NAMALWA (cell line): ENCODE measurements at places on chromosomes 11 and 22.

DNA sequence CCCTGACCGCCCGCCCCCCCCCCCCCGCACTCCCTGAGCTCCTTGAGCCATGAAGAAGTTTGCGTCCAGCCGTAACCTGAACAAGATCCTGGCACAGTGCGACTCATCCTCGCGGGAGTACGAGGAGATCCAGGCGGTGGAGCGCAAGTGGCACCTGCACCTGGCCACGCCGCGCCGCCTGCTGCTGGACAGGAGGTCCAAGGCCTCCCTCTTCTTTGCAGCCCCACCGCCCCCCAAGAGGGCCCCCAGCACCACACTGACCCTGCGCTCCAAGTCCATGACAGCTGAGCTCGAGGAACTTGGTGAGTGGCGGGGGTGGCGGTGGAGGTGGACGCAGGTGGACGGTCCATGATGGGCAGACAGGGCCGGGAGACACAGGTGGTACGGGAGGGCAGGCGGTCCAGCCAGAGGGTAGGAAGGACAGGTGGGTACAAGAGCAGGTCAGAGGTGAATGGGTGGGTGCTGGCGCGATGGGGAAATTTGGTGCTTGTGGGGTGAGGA lies 32.1 kb upstream of the ACR start:
- no peak for DNase-seq

DNA sequence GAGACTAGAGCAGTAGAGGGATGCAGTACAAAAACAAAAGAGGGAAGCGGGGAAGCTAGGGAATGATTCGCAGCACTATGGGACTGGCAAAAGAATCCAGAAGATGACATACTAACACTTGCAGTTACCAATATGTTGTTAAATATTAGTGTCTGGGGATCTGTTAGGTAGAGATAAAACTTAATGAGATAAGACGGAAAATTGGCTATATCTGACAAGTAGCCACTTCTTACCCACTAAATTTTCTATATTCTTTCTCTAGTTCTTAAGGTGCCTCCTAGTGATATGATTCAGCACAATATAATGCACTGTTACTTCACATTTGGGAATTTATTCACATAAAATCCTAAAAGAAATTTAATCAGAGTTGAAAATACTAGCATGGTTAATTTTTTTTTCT lies 30.8 kb downstream of the CCDC90B start:
- DNase-seq: no peak

GRCh38 chr11:86218125-86219084 lies 26.1 kb upstream of the EED start:
- peak; percentile 79 for DNase-seq

- DNase-seq: no peak
Measured at GRCh38 chr22:35580351-35581022, 36.6 kb downstream of the MB start.

DNA sequence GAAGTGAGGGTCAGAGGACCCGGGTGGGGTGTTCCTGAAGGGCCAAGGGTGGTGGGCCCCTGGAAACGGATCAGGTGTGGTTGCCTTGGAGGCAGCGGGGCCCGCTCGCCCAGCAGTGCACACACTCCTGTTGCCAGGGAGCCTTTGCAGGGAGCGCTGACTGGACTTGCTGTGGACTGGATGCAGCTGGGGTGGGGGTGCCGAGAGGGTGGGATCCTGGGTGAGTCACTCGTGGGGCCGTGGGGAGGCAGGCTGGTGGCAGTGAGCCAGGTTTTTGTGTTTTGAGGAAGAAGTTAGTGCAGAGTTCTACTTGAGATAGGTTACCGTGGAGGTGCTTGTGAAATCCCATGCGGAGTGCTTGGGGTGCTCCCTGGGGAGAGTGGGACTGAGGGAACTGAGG lies 1.3 kb downstream of the MRPL23 start:
- DNase-seq: no peak

DNA sequence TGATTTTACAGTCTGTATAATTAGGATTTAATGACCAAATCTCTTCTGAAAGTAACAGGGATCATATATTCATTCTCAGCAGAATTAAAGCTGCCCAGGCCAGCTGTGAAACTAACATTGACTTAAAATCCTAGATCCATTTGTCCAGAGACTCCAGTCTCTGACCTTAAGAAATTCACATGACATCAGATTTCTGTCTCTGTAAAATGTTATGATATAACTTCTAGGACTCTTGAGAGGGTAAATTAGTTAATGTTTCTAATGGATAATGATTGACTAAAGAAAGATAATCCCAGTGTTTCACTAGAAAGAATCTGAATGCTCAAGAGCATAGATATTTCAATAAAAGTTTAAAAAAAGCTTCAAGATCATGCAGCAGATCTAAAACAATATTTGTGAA lies 6.3 kb downstream of the NOX4 start:
- no peak for DNase-seq

GRCh38 chr11:36146437-36146836 lies 142.8 kb downstream of the COMMD9 start:
- DNase-seq: no peak

DNA sequence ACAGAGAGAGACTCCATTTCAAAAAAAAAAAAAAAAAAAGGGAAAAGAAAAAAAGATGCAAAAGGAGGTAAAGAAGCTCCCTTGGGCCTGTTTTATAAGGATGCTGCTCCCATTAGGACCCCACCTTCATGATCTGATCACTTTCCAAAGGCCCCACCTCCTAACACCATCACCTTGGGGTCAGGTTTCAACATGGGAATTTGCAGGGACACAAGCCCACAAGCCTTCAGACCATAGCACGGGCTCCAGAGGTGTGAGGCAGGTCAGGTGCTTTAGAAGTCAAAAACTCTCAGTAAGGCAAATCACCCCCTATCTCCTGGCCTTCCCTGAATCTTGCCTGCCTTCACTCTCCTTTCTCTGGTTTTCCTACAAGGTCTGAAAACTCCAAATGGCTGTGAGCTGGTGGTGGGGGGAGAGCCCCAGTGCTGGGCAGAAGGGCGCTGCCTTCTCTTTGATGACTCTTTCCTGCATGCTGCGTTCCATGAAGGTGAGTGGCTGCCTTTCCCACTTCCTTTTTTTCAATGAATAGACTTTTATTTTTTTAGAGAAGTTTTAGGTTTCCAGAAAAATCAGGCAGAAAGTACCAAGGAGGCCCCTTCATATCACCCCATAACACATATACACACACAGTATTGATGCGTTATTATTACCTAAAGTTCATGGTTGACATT lies 13.2 kb downstream of the ASPHD2 start:
- no peak for DNase-seq

- no peak for DNase-seq
Measured at GRCh38 chr11:109821511-109821910, 271.7 kb upstream of the ZC3H12C start.

- no peak for DNase-seq
Measured at GRCh38 chr22:30196141-30196879, 50.2 kb downstream of the LIF start.

DNA sequence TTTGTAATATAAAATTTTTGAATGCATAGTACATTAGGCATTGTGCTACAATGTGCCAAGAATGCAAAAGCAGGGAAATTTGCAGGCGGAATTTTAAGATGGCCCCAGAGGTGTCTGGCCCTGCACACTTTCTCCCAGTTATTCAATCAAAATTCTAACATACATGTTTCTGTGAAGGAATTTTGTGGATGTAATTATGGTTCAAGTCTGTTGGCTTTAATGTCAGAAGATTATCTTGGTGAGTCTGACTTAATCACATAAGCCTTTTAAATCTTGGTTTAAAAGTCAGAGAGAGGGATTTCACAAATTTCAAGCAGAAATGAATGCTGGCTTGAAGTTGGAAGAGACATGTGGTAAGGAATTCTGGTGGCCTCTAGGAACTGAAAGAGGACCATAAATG lies 423.4 kb upstream of the CCDC179 start:
- no peak for DNase-seq

GRCh38 chr11:43941257-43941994 lies 1.0 kb upstream of the C11orf96 start:
- no peak for DNase-seq

- DNase-seq: no peak
Measured at GRCh38 chr11:18618342-18619025, 15.7 kb downstream of the SPTY2D1 start.

DNA sequence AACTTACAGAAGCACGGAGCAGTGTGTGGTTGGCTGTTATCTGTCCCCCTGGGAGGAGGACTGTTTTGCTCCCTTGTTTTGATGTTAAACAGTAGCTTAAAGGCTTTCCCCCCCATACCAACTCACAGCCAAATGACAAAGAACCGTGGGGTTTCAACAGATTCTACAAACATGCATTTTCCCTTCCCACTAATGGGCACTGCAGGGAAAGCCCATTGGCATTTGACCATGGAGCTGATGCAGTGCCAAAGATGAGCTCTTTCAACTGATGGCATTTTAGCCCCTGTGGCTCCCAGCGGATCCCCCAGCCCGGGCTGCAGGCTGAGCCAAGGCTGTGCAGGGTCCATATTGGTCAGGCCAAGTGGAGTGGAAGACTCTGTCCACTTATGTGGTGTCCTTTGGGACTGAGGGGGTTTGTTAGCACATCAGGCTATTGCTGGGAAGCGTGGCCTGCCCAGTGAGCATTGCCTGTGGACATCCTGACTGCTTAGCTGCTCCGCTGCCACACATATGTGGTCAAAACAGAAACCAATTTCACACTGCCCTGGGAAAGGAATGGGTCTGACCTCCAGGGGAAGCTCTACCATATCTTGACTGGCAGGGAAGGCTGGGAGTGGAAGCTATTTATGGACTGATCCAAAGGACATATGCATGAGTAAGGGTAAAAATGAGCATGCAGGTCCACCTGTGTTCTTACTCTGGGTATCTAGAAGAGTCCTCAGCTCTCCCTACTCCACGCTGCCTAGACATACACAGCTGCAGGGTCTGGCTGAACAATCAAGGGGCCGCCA lies 116.4 kb upstream of the PARVA start:
- no peak for DNase-seq

DNA sequence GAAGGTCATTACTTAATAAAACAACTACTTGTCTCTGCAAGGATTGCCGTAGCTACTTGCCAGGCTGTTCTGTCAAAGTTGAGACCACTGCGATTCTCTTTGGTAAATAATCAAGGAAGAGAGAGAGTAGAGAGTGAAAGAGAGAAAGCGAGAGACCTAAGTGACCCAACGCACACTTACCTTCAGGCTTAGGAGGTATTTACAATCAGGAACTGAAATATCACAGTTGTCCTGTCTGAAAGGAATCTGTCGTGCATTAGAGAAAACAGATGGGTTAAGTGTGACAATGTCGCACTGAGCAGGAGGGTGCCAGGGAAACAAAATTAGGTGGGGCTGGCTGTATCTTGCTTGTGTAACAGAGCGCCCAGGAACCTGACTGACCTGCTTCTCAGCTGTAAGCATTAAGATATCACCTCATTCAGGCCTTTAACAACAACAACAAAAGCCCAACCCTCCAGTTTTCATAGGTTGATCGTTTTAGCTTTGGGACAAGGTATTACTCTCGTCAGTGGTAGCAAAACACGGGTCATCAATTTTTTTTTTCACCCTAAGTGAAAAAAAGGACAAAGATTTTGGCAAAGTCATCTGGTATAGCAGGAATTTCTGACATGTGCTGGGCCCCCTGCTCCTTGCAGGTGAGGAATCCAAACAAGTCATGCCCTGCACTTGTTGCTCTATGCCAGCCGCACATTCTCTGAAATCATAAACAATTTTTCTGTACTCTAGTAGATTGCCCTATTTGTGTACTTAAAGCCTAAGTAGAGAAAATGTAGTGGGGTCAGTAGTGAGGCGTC lies at the start of gene MUC15:
Gene MUC15 (minus strand): TSS at position 403 of the 794 bp plus-strand sequence. CDS start 5,169 bp downstream, outside the sequence.
- no peak for DNase-seq

- DNase-seq: no peak
Measured at GRCh38 chr11:123011510-123011909, 29.9 kb upstream of the BSX start.

DNA sequence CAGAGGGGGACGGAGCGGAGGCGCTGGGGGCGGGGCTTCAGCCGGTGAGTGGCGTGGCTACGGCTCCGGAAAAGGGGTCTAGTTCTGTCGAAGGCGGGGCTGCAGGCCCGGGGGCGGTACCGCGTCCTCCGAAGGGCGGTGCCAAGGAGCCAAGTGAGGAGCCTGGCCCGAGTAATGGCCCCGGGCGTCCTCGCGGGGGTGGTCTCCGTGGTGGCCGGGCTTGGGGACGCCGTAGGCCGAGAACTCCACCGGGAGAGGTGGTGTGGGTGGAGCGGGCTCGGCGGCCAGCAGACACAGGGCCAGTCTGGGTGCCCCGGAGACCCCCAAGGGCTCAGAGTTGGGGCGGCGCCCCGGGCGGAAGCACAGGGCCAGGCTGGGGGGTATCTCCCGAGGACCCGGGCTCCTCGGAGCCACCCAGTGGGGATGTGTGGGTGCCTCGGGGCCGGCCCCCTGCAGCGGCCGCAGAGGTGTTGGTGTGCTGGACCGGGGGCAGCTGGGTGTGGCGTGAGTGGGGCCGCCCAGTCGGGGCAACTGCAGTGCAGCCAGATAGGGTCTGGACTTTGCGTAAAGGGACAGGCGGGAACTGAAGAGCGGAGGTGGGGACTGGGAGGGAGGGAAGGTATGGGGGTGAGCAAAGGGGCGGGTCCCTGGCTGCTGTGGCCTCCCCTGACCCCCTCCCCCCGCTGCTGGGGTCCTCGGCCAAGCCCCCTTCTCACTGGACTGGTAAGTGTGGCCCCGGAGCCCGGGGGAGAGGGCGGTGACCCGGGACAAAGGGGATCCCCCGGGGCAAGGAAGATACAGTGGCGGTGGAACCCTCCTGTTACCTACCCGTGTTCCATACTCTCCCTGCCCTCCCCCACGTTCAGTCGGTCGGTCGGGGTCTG lies 838 bp downstream of the FKBP2 start:
- peak; percentile 64 for DNase-seq

DNA sequence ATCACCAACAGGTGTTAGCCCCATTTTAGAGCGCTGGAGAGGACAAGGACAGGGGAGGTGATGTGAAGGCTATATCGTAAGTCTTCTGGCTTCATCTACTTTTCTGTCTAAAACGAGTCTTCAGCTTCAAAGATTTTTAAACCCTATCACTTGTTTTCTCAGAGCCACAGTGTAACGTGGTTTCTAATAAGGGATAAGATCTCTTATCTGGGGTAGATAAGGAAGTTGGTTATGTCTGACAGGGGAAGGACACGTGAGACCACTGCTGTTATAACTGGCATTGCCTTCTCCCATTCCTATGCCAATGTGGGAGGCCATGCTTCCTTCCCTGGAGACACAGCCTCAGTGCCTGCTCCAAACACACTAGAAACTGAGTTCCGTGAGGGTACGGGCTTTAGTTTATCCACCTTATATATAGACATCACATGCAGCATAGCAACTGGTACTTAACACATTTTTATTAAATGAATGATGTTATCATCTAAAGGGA lies 39.3 kb downstream of the LARGE2 start:
- no peak for DNase-seq

- no peak for DNase-seq
Measured at GRCh38 chr11:845872-846495, 3.3 kb downstream of the TSPAN4 start.

DNA sequence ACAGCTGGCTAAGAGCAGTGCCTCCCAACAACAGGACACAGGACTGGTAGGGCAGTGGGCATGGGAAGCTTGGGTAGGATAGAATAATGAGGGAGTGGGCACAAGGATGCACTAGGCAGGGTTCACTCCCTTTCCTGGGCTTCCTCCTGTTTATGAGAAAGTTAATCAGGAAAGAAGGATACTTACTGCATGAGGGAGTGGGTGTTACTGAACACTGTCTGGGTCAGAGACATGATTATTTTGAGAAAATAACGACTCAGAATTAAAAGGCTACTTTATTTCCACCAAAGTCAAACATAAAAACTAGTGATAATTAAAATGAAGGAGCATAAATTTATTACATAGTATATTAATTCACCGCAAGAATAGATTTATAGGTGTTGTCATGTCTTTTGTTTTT lies 35.8 kb downstream of the NCAM1 start:
- DNase-seq: no peak

- DNase-seq: peak; percentile 45
Measured at GRCh38 chr11:132114185-132114584, 743.8 kb downstream of the NTM start.
